ENCODE measurements at places on chromosomes 6 and 20. TPM values are rescaled to one million over a fixed set of nuclear protein-coding genes. Genes with fewer than 3 reads are reported as not detected.

DNA sequence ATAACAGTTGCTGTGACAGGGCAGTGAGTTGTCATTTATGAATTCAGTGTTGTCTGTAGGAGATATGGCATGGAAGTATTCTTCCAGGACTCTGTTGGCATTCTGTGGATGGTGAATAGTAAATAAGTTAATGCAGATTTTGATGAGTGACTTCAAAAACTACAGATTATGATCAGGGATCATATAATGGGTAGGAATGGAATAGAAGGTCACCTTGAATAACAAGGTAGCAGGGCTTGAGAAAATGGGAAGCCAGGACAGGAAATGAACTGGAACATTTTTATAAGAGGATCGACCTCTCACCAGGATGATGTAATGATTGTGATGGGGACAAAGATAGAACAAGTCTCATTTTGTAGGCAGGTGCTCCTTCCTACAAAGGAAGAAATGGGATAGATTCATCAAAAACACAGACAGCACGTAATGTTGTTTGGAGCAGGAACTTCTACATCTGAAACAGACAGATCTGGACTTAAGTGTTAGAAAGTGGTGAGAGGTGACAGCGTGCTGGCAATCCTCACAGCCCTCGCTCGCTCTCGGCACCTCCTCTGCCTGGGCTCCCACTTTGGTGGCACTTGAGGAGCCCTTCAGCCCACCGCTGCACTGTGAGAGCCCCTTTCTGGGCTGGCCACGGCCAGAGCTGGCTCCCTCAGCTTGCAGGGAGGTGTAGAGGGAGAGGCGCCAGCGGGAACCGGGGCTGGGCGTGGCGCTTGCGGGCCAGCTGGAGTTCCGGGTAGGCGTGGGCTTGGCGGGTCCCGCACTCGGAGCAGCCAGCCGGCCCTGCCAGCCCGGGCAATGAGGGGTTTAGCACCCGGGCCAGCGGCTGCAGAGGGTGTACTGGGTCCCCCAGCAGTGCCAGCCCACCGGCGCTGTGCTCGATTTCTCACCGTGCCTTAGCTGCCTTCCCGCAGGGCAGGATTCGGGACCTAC, 30.8 kb upstream of the SSR1 start:
- no peaks in the 10 kb centered on the region for H3K36me3 ChIP-seq
- no peaks in the 10 kb centered on the region for H3K4me1 ChIP-seq
- H3K4me3 ChIP-seq: no peak overlapping the region
- no peak overlapping the region for H3K27ac ChIP-seq
- H3K27me3 ChIP-seq: no peaks in the 10 kb centered on the region

DNA sequence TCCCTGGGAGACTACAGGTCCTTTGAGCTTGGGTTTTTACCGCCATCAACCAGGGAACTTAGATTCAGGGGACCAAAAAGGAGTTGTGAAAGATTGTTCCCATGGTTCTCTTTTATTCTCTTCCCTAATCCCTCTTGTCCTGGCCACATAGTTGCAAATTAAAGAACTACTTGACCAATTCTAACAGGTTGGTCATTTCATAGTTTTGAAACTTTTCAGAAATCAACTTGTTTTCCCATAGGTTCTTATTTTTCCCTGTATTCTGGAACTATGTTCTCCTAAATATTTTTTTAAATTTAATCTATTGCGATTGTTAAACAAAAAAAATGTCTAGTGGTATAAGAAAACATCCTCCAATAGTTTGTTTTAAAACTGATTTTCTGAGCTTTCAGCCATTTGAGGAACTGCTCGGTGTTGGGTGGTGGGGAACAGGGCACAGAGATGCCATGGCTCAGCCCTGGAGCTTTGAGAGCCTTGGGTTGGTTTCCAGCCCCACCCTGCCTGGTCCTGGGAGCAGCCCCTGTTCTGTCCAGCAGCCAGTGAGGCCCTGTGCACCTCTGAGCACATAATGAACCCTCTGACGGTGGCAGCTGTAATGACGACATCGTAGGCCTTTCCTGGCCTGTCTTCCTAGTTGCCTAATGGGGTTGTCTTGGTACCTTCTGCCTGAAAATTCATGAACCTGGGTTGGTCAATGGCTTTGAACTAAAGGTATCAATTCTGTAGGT, 53.5 kb downstream of the TBC1D7 start:
- H3K27ac ChIP-seq: no peak overlapping the region
- H3K4me1 ChIP-seq: peaks cover 14% of the 10 kb centered on the region
- peaks cover 11% of the 10 kb centered on the region for H3K36me3 ChIP-seq

- H3K4me3 ChIP-seq: no peak overlapping the region
- H3K27ac ChIP-seq: no peak overlapping the region
- DNase-seq: no peak
- H3K27me3 ChIP-seq: no peaks in the 10 kb centered on the region
- no peaks in the 10 kb centered on the region for H3K4me1 ChIP-seq
These were observed 71.4 kb downstream of the PLCB4 start for GRCh38 chr20:9140162-9140760.

DNA sequence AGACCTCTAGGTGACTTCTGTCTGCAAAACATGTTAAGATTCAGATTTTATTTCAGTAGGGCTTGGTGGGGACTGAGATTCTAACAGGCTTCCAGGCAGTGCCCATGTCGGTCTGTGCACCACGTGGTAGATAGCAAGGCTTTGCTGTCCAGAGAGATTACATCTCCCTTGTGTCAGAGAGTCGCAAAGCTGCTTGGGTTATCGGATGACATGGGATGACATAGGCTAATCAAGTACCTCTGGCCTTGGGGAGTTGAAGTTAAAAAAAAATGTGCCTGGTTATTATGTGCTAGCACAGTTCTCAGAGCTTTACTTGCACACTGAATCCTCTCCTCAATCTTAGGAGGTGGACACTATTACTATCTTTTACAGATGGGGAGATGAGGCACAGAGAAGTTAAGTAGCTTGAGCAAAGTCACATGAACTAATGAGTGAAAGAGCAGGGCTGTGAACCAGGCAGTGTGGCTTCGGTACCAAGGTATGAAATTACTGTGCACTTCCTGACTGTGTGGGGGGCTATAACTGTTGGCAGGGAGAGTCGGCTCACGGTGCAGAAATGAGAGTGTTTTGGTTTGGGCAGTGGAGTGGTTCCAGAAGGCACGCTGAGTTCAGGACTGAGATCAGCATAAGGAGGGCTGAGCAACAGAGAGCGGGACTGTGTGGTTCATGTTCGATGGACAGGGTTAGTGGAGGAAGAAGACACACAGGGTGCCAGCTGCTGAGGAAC, 41.1 kb downstream of the FARS2 start:
- no peak for DNase-seq
- H3K27me3 ChIP-seq: no peaks in the 10 kb centered on the region

GRCh38 chr6:126886106-126886505, 232.4 kb upstream of the RSPO3 start:
- H3K36me3 ChIP-seq: no peaks in the 10 kb centered on the region
- DNase-seq: no peak
- H3K4me3 ChIP-seq: no peak overlapping the region
- H3K27me3 ChIP-seq: no peaks in the 10 kb centered on the region
- H3K27ac ChIP-seq: no peak overlapping the region

DNA sequence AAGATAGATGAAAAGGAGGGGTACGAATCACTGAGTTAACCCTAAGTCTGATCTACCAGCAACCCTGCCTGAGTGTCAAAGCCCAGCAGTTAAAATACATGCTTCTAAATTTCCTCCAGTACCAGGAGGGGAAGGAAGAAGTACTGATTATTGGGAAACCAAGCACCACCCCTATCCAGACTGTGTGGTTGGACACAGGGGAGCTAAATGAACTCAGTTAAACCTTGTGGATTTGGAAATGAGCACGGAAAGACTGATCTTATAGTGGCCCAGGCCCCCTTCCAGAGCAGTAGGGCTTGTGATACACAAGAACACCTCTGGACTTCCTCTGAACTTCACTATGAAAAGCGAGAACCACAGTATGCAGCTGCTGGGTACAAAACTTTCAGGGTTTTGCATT, 585.6 kb downstream of the MAFB start:
- H3K27me3 ChIP-seq: no peaks in the 10 kb centered on the region
- DNase-seq: no peak
- no peak overlapping the region for H3K27ac ChIP-seq
- H3K4me1 ChIP-seq: no peaks in the 10 kb centered on the region
- no peak overlapping the region for H3K4me3 ChIP-seq
- no peaks in the 10 kb centered on the region for H3K36me3 ChIP-seq

Gene GPR6
- 0.87 TPM for polyA plus RNA-seq

Gene CNR1
- polyA plus RNA-seq: 78.6 TPM

Gene SLC44A4
- polyA plus RNA-seq: 1.1 TPM
